Jurkat, Clone E6-1 (cell line): ENCODE measurements at places on chromosomes 12 and 14.

DNA sequence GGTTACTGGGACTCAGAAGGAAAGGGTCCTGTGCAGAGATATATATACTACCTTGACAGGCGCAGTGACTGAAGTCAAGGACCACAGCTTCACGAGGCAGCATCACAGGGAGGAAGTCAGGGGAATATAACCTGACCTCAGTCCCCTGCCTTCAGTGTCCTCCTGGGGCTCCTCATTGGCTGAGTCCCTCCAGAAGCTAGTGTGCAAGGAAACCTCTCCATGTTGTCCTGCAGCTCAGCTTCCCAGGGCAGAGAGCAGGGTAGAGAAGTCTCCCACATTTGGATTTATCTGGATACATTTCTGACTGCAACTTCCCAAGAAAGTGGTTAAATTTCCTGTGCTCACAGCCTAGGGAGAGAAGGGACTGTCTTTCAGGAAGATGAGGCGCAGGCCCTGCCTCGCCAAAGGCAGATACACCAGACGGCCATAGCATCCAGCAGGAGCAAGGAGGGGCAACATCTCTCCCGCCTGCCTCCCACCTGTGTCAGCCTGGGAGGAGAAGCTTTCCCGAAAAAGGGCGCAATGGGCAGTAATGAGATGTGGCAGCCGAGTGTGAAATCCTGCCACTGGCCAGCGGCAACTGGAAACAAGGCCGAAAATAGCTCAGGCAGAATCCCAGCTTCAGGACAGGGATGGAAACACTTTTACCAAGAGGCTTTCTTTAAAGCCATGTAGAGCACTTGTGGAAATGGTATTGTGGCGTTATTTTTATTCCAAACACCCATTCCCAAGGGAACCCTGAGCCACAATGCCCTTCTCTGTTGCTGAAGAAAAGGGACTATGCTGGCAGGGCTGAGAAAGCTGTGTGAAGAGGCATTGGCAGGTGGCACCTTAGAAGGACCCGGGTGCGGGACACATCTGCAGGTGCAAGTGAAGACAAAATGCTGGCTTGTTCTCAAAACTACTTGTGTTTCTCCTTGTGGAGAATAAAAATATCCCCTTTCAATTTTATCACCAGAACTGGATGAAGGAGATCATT lies 54.9 kb upstream of the HIF1A start:
- DNase-seq: no peak

- no peak for DNase-seq
Measured at GRCh38 chr12:79143803-79144202, 279.2 kb downstream of the SYT1 start.

DNA sequence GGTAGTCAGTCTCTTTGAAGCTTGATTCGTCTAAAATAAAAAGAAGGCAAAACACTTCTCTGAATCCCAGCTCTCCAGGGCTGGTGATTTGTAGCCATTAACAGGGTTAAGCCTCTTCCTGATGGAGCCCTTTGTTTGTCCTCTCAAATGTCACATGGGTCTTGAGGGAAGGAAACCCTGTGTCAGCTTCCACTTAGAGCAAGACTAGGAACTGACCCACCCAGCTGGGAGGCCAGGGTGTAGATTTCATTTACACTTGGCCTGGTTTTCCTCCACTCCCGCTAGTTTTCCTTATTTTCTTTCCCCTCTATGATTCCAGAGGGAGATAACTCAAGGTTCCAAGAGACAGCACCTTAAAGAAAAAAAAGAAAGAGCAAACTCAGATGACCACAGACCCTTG lies 230.5 kb upstream of the EGLN3 start:
- no peak for DNase-seq

GRCh38 chr14:42222924-42223471 lies 616.3 kb downstream of the LRFN5 start:
- no peak for DNase-seq

DNA sequence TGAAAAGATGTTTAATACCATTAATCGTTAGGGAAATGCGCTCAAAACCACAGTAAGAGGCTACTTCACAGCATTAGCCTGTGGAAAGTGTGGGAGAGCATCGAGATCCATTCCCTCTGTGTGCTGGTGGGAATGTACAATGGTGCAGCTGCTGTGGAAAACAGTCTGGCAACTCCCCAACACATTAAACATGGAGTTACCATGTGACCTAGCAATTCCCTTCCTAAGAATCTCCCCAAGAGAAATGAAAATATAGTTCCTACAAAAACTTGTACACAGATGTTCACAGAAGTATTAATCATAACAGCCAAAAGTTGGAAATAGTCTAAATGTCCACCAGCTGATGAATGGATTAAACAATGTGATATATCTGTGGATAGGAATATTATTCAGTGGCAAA lies 23.8 kb downstream of the MLXIP start:
- no peak for DNase-seq

- no peak for DNase-seq
Measured at GRCh38 chr12:71682466-71682865, 3.4 kb upstream of the TMEM19 start.

DNA sequence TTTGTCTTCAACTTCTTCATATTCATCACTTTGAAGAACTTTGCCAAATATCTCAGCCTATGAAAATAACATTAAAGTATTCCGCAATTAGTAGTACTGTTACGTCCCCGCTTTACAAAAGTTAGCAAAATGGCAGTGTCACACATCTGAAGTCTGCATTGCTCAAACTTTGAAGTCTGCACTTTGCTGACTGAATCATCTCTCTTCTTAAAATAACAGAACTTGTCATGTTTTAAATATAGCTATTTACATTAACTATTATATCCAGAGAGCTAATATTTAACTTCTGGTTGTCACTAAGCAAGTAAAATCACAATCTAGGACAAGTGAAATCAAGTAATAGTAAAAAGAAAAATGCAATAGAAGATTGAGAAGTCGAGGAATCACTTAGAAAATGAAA lies 34.5 kb downstream of the IPO8 start:
- no peak for DNase-seq

GRCh38 chr14:39055786-39056474 lies 47.1 kb downstream of the SEC23A start:
- DNase-seq: no peak

GRCh38 chr12:7833831-7834230 lies 38.9 kb downstream of the SLC2A14 start:
- DNase-seq: no peak

DNA sequence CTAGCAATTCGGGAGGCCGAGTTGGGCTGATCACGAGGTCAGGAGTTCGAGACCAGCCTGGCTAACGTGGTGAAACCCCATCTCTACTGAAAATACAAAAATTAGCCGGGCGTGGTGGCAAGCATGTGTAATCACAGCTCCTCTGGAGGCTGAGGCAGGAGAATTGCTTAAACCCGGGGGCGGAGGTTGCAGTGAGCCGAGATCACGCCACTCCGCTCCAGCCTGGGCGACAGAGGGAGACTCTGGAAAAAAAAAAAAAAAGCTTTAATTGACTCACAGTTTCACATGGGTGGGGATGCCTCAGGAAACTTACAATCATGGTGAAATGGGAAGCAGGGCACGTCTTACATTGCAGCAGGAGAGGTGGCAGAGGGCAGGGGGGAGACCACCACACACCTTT lies 30.6 kb upstream of the SLC2A3 start:
- no peak for DNase-seq

DNA sequence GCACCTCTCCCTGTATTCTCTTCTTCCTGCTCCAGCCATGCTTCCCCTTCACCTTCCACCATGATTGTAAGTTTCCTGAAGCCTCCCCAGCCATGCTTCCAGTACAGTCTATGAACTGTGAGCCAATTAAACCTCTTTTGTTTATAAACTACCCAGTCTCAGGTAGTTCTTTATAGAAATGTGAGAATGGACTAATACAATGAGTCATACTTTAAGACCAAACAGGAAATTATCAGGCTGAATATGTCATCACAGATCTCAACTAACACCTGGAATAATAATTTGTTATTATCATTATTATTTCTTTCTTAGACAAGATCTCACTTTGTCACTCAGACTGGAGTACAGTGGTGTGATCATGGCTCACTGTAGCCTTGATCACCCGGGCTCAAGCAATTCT lies 85.4 kb downstream of the KCNMB4 start:
- DNase-seq: no peak

DNA sequence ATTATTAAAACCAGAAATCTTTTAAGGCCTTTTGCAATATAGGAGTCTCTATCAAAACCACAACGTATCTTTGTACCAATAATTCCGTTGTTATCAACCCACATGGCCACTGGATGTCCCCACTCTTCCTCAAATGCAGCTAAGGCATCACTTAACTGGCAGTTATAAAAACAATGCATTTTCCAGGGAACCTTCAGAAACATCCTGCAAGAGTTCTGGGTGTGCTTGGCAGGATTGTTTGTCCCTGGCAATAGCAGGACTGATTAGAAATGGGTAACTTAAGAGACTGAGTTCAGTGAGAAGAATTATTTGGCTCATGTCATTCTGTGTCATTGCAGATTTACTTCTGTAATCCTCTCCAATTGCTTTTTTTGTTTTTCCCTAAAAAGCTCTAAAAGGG lies 112.0 kb downstream of the SLC15A5 start:
- peak; percentile 17 for DNase-seq

DNA sequence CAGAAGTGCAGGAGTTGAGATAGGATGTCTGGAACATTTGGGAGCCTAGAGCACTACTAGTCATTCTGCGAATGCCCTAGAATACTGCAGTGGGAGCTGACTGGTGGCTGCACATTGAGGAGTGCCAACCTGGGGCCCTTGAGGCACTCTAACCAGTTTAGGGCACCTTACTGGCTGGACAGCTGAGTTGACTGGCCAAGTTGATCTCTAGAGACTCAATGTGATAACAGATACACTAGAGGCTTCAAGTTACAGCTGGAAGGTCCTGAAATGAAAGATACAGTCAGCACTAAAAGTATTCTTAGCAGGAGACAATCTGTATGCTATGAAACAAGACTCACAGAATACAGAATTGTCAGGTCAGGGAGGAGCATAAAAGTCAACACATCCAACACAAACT lies 8.0 kb downstream of the SLC8A3 start:
- no peak for DNase-seq

- no peak for DNase-seq
Measured at GRCh38 chr14:75050852-75051555, at the start of gene MLH3. Gene MLH3, minus strand, starts transcription at chr14:75051467. Its CDS starts 1,812 bp downstream, at chr14:75049655.

DNA sequence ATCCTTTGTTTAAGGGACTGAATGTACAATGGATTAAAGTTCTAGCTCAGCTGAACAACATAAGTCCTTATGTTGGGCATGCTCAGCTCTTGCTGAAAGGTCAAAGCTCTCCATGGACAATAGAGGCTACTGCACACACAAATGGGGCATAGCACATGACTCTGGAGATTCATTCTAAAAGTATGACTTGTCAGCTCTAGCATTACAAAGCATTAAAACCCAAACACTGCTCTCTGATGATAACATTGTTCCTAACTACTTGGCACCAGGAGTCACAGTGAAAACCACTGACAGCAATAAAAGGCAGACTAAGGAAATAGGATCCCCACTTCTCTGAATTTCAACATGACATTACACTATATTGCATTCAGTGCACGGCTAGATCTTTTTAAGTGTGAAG lies 21.9 kb upstream of the FSCB start:
- no peak for DNase-seq

DNA sequence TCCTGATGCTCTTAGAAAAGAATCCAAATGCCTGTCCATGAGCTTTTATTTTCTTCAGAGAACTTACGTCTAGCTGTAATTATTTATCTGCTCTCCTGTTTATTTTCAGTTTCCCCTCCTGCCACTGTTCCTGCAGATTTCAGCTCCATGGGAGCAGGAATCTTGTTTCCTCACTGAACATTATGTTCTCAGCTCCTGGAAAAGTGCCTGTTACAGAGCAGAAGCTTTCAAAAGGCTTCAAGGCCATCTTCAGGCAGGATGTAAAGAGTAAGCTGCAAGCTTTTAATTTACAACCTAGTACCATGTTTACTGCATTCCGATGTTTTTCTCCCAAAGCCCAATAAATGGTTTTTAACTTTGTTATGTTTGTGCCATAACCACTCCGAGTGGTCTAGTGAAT lies 98.4 kb upstream of the BTG1 start:
- no peak for DNase-seq

GRCh38 chr14:59728304-59728703 lies 142.3 kb downstream of the RTN1 start:
- DNase-seq: no peak

GRCh38 chr14:68948686-68949600 lies 30.2 kb downstream of the ACTN1 start:
- DNase-seq: no peak

- no peak for DNase-seq
Measured at GRCh38 chr14:34478261-34478660, 16.2 kb upstream of the SPTSSA start.

GRCh38 chr12:104320627-104321024 lies 17.1 kb downstream of the EID3 start:
- DNase-seq: no peak

DNA sequence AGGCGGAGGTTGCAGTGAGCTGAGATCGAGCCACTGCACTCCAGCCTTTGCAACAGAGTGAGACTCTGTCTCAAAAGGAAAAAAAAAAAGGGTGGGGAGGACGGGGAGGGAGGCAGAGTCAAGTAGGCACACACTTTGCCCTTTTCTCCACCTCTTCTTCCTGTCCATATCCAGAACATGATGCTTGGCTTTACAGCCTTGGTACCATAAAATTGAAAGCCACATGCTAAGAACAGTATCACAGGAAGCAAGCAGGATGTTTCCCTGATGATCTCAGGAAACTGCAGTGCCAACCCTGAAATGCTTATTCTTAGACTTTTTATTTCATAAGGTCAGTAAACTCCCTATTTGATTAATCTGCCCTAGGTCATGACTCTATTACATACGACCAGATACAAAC lies 32.5 kb upstream of the YAF2 start:
- no peak for DNase-seq

- DNase-seq: no peak
Measured at GRCh38 chr12:110365489-110366320, 37.8 kb downstream of the ANAPC7 start.

GRCh38 chr14:106107703-106108102 lies 581.3 kb downstream of the TMEM121 start:
- DNase-seq: no peak

DNA sequence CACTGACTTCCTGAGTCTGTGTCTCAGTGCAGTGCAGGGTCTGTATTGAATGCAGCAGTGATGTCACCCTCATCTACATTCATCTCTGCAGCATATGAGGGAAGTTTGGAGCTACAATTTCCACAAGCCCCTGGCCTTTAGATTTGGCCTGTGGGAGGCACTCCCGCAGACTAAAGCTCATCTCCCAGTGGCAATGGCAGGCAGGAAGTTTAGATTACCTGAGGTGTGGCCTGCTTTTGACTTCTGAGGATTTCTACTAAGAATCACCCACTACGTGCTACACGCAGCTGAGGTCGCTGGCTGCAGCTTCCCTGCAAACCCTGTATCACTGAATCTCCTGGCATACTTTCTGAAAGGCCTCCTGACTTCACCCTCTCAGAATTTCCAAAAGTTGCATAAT lies 202.2 kb upstream of the PRKD1 start:
- DNase-seq: no peak
